A673 (cell line): ENCODE measurements at places on chromosomes 2 and 18. TPM values are rescaled to one million over a fixed set of nuclear protein-coding genes. Genes with fewer than 3 reads are reported as not detected.
A peak's percentile ranks its signal among the peaks of the same experiment; 100 is the strongest.

- no peak overlapping the region for H3K27ac ChIP-seq
- H3K27me3 ChIP-seq, result no peaks in the 10 kb centered on the region
- no peaks in the 10 kb centered on the region for H3K4me1 ChIP-seq
These were observed 237.3 kb upstream of the MYT1L start for GRCh38 chr2:2568411-2568810.

DNA sequence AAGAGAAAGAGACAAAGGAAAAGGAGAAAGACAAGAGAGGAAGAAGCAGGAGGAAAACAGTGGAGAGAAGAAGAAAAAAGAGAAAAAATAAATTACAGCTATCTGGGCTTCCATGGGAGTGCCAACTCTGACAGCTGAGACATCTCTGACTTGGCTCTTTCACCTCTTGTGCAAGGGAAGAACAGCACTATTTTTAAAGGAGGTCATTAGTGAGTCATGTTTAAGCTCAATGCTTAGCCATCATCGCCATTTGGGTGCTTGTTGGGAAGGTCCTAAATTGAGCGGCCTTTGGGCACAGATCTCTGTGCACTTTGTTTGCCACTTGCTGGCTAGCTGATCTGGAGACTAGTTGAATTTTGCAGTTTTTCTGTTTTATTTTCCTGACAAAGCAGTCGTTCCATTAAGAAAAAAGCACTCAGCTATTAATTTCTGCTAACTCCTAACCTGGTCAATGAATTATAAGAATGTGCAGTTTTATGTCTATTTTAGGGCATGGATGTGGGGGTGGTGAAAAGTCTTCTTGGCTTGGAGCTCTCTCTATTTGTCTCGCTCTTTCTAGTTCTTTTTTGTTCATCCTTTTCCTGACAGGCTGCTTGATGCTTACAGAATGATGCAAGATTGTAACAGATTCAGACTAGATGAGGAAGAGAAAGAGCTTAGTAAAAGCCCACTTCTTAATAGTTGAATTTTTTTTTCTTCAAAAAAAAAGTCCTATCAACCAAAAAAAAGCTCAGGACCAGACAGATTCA lies 231.5 kb downstream of the SLC8A1 start:
- no peak for DNase-seq
- no peaks in the 10 kb centered on the region for H3K4me1 ChIP-seq
- no peaks in the 10 kb centered on the region for H3K36me3 ChIP-seq
- no peak overlapping the region for H3K4me3 ChIP-seq
- H3K27me3 ChIP-seq, result no peaks in the 10 kb centered on the region
- H3K27ac ChIP-seq, result no peak overlapping the region

DNA sequence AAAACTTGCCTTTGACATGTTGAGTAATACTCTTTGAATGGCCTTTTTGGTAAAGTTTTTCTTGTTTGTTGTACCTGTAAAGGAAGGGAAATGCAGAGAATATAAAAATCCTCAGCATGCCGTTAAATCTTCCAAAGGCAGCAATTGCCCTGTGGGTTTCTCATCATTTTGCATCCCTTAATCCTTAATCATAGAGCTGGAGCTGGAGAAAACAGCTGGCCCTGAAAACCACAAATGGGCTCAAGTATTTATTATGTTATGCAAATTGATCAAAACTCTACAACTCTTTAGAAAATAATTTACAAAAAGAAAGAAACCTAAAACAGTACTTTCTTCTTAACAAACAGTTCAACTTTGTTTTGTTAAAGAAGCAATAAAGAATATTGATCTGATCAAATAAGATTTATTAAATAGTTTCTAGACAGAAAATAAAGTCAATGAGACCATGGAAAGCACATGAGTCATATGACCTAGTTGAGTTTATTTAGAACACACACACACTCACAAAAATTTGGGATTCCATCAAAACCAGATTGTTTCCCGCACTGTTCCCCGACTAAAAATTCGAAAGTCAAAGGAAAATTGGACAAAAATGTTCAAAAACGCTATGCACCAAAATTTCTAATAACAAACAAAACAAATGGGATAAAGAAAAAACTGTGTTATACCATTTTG lies 309.0 kb downstream of the GULP1 start:
- H3K27me3 ChIP-seq, result no peaks in the 10 kb centered on the region
- H3K4me1 ChIP-seq, result peaks cover 21% of the 10 kb centered on the region
- H3K36me3 ChIP-seq, result no peaks in the 10 kb centered on the region
- DNase-seq, result peak; percentile 47
- H3K4me3 ChIP-seq, result peak overlapping the region; percentile 4

Gene SERPINB4
- not detected in 2 replicates for total RNA-seq

DNA sequence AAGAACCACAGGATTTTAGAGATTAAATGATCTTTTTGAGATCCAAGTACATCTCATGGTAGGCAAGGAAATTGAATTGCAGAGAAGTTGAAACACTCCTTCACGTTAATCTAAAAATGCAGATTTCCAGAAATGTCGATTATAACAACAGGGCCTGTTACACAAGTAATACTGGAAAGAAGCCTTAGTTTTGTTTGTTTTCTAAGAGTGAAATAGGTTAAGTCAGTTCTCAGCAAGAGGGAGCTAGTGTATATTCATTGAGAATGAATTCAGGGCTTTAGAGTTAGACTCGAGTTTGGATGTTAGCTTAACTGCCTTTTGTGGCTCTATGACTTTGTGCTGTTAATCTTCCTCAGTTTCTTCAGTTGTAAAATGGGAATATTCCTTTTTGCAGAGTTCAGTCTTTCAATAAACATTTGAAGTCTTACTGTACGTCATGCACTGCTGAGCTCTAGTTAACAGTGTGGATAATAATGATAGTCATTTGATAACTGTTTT lies 926 bp downstream of the NDUFV2 start:
- H3K4me1 ChIP-seq, result peaks cover 36% of the 10 kb centered on the region
- no peaks in the 10 kb centered on the region for H3K27me3 ChIP-seq
- H3K4me3 ChIP-seq, result peak overlapping the region; percentile 68
- H3K36me3 ChIP-seq, result no peaks in the 10 kb centered on the region
